ENCODE measurements at places on chromosomes 2 and 18.

GRCh38 chr18:44725300-44726058 is 44.8 kb downstream of the SETBP1 start:
- peak; percentile 77 for DNase-seq

GRCh38 chr2:142299021-142299420 is 168.2 kb upstream of the LRP1B start:
- DNase-seq = no peak

DNA sequence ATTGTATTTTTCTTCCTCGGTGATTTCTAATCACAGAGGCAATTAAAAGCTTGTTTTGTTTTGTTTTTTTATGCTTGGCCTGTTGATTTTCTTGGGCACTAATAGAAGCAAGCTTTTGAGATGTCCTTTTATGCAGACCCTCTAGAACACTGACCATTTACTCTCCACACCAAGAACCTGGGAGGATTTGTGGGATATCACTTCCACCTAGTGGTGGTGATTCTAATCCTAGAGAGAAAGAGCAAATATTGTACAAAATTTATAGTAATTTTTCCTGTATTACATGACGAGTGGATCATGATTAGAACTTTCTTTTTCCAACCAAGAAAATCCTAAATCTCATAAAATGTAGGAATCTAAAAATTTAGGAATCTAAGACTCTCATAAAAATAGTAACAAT is 23.4 kb downstream of the NEMP2 start:
- DNase-seq = no peak

DNA sequence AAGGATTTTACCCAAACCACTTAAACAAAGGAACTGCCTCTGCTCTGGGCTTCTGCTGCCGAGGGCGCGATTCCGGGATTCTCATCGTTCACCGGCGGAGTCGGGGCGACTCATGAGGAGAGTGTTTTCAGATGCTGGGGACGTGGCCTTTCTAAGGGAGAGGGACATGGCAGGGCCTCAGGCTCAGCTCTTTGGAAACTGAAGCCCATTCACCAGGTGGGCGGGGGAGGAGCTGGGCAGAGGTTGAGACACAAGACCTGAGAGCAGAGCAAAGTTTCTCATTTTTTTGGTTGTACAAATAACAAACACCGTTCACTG is 29.8 kb downstream of the NFATC1 start:
- no peak for DNase-seq

DNA sequence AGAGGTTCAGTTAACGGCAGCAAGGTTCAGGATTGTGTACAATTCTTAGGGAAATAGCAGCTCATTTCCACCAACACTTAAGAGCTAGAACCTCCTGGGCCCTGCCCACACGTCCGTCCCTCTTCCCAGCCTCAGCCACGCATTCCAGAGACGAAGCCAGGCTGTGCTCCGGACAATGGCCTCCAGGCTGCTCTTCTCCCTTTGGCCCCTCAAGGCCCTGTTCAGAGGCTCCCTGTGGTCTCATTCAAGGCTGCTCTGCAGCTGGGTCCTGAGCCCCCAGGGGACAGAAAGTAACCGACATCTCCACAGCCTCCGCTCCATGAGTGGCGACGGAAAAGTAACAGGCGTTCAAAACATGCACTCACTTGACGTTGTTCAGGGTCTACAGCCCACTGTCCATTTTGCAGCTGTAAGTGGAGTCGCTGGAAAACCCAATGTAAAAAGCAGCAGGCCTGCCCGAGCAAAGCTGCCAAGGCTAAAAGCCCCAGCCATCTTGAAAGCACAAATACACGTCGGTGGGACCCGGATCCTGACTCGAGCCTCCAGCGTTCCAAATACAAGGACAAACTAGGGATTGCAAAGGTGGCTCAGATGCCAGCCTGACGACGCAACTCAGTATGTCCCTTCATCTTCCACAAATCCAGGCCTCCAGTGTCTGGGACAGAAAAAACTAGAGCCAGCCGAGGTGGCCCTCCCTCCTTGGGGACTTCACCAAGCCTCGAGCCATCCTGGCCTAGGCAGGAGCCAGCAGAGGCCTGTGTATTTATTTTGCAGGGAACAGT is 76.9 kb downstream of the NDUFA10 start:
- DNase-seq = no peak

DNA sequence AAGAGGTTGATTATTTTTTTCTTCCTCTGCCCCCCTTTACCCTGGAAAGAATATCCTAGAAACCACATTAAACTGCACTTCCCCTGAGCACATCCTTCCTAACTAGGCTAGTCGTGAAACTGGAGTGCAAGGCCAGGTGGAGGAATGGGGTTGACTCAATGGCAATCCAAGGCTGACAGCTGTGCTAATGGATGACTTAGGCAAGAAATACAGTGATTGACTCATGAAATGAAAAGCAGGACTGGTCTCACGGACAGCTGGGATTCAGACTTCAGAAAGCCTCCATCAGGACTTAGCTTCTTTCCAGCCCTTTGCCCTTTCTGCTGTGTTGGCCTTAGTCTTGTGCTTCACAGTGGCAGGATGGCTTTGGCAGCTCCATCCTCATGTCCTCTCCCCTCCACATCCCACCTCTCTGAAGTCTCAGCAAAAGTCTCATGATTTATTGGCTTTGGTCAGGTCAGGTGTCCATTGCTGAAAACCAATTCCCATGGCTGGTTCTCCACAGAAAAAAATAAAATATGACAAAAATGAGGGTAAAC is 33.8 kb downstream of the INSIG2 start:
- DNase-seq = no peak

GRCh38 chr2:170475878-170476277 is 239.3 kb upstream of the SP5 start:
- no peak for DNase-seq

GRCh38 chr2:219526320-219527075 is 12.2 kb downstream of the ASIC4 start:
- DNase-seq = no peak

- DNase-seq = peak; percentile 69
These were observed 10.2 kb downstream of the PROKR1 start for GRCh38 chr2:68653538-68653982.

DNA sequence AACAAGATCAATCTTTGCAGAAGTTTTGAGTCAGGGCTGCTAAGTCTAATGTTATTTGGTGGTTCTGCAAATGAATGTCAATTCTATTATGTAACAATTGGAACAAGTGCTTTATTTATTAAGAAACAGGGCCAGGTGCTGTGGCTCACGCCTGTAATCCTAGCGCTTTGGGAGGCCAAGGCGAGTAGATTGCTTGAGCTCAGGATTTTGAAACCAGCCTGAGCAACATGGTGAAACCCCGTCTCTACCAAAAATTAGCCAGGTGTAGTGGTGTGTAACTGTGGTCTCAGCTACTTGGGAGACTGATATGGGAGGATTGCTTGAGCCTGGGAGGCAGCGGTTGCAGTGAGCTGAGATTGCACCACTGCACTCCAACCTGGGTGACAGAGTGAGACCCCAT is 13.2 kb upstream of the RNF103 start:
- DNase-seq = no peak

GRCh38 chr2:58967736-58968135 is 726.6 kb upstream of the FANCL start:
- DNase-seq = no peak

DNA sequence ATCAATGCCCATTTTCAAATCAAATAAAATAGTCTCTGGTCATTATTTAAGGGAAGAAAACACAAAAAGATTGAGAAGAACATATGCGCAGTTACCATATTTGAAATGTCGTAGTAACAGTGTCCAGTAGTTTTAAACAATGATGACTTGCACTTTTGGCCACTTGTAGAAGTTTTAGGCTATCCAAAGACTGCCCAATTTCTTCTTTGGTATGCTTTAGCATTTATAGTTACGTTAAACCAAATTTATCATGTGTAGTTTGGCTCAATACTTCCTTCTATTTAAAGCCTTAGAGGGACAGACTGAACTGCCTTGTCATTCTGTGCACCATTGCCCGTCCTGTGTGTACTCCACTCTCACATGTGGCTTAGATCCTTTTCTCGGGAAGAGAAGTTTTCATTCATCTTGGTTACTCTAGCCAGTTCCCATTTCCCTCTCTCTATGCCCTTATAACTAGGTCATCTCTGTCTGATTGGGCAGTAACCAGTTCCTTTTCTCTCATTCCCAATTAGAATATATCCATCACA is 84.8 kb upstream of the TTN start:
- no peak for DNase-seq

DNA sequence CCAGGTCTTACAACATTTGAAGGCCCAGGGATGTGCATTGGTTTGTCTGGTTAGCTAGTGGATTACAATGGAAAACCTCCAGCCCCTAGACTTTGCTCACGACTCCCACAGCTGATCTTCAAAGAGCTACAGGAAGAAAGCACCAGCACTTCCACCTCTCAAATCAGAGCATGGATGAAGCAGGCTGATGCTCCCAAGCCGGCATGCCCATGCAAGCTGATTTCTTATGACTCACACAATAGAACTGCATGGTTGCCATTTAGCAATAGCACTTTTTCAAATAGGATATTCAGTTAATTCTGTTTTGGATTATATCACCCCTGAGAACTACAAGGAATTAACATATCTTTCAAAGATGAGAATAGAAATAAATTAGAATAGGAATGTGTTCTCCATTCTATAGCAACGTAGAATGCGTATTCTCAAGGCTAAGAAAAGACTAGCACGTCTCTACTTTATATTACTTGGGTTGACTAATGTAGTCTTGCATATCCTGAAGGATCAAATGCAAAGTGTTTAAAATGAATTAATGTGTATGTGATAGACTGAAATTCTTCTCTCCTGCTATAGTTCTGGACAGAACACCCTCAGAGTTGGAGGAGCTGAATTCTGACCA is 292.4 kb downstream of the TRIB2 start:
- DNase-seq = no peak

DNA sequence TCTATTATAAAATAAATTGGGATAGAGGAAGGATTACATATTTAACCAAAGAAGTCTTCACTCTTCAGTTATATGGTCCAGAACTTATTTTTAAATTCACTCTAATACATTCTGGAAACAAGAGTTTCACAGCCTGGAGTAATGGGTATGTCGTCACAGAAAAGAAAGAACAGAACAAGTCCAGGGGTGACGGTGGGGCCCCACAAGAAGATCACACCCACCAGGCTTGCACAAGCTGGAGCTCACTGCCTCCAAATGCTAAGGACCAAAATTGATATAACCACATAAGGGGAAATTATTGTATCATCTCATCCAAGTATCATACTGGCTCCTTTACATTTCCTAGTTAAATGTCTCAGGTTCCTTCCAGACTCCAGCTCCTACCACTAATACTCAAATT is 11.3 kb downstream of the LRPPRC start:
- no peak for DNase-seq
